Germinal center (tissue), 1 donor: ENCODE measurements at places on chromosomes 12 and 14.

DNA sequence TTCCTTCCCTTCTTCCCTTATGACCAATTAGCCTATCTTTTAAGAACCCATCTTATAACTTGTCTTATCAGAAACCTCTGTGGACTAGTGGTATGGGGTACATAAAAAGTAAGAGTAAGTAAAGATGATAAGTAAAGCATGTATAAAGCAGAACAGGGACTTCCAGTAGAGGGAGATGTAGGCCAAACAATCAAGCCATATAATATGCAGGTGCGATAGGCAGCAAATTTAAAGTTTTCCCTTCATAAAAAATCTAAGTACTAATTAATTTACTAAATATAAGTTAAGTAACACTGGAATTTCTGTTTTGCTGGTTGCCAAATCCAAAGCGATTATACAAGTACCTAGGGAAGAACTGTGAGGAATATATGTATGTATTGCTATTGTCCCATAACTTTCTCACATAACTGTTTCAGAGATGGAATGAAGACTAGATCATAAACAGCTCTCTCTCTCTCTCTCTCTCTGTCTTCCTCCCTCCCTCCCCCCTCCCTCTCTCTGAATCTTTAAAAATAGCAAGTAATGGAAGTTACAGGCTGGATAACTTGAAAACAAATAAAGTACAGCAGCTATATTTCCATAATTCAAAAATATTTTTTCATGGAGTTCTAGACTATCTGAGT lies 25.7 kb downstream of the METTL25 start:
- DNase-seq = no peak

GRCh38 chr12:126117502-126117901 lies 1052.3 kb downstream of the AACS start:
- no peak for DNase-seq

- no peak for DNase-seq
Observed at GRCh38 chr14:59474172-59474571, 9.0 kb upstream of the GPR135 start.

GRCh38 chr12:53719649-53720048 lies 7.6 kb downstream of the CALCOCO1 start:
- no peak for DNase-seq

DNA sequence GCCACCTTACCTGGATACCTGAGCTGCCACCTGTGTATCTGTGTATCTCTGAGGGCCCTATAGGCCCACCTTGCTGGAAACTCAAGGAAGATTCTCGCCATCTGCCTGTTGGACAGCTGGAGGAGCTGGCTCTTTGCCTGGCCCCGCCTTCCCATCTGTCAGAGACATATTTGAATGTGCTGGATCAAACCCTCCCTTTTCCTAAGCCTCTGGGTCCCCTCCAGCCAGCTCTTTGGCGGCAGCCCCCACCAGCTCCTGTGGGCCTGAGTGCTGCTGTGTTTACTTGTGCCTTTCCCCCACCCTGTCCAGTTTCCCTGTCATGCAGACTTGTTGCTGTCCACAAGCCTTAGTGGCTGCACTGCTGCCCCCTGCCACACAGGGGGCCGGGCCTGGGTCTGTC lies 55.9 kb upstream of the SRSF5 start:
- DNase-seq = no peak

DNA sequence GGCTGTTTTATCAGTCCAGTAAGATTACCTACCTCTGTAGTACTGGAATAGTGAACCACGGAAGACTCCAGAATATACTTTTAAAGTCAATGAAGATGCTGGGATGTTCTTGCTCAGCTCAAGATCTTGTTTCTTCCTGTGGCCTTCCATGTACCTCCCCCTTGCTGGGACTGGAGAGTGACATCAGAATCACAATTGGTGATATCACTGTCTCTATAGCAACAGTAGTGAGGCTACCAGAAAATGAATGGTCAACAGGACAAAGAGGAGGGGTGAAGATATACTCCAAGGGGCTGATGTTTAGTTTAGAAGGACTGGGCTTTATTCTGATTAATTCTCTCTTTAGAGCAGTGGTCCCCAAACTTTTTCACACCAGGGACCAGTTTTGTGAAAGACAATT lies 3.8 kb downstream of the AKAP3 start:
- DNase-seq = no peak

DNA sequence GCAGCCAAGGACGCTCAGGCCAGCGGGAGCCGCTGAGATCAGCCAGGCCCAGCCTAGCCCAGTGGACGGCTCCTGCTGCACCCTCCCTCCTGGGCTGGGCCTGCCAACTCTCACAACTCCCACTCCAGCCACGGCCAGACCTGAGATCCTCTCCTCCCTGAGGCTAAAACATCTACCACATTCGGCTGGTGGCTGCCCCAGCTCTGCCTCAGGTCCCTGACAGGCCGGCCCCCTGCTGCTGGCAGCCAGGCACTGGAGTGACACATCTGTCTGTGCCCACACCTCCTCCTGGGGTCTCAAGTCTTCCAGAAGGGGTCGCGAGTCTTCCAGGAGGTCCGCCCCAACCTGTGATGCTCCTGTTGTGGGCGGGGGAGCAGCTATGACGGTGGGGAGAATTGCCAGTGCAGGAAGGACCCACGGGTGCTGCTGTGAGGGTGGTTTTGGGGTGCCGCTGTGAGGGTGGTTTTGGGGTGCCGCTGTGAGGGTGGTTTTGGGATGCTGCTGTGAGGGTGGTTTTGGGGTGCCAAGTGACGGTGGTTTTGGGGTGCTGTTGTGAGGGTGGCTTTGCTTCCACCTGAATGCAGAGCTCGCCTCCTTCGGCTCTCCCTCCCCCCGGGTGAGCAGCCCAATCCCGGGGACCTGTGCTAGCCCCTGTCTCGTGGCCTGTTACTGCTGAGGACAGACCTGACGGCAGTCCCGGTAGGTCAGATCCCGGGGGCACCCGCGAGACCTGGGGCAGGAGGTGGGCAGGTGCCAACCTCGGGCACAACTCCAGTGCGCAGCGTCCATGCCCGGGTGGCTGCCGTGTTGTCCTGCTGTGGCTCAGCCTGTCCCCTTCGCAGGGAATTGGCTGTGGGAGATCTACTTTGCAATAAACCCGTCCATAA lies 27.5 kb upstream of the C14orf180 start:
- no peak for DNase-seq

GRCh38 chr12:113361574-113362370 lies 3.4 kb downstream of the PLBD2 start:
- no peak for DNase-seq

GRCh38 chr12:69161829-69162228 lies 77.5 kb upstream of the CPSF6 start:
- no peak for DNase-seq

GRCh38 chr12:80837342-80837978 lies 100.3 kb downstream of the LIN7A start:
- no peak for DNase-seq

DNA sequence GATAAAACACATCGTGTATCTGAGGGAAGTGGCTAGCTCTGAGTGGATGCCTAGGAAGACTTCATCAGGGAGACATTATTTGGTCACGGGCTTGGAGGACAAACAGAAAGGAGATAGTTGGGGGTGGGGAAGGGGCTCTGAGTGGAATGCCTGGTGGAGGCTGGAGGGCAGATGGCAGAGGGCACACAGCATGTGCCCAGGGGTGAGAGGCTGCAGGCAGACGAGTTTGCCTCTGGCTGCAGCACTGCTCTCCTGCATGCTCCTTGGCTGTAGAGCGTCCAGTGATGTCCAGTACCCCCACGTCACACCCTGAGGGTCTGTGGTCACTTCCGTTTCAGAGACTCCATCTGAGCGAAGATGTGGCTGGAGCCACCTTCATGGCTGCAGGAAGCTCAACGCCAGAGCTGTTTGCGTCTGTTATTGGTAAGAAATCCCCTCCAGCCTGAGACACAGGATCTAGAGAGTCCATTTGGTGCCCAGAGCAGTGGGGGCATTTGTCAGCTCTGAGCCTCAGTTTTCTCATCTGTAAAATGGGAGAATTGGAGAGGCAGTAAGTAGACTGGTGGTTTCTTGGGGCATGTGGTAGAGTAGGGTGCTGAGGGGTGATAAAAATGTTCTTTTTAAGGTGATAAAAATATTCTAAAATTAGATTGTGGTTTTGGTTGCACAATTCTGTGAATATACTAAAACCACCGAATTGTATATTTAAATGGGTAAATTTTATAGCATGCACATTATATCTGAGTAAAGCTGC lies 71.7 kb upstream of the RIN3 start:
- DNase-seq = no peak

- no peak for DNase-seq
Observed at GRCh38 chr14:28785096-28785952, 18.7 kb downstream of the FOXG1 start.

DNA sequence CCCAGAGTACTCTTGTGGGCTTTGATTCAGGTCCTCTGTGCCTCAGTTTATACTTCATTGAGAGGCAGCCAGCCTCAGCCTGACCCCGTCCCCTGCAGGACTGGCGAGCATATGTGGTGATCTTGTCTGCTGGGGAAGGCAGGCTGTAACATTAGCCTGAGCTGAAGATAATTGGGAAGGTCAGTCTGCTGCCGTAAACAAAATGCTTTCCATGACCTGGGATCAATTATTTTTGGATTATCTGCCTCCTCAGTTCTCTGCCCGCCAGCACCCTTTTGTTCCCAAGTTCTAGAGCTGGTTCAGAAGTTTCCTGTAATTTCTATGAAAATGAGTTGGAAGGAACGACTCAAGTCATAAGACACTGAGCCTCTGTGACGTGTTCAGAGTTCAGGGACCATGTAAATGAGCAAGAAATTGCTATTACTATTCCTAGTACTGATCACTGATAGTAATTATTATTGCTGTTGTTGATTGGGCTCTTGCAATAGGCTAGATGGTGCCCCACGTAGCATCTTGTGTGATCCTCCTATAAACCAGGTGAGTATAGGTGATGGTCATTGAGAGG lies 4.5 kb downstream of the ORAI1 start:
- no peak for DNase-seq

- no peak for DNase-seq
Observed at GRCh38 chr12:84512751-84513150, 399.8 kb downstream of the SLC6A15 start.

GRCh38 chr12:128771681-128772080 lies 52.1 kb downstream of the SLC15A4 start:
- DNase-seq = no peak

- DNase-seq = no peak
Observed at GRCh38 chr12:3735432-3735831, 17.5 kb downstream of the CRACR2A start.

GRCh38 chr12:50640321-50640939 lies 123.5 kb upstream of the ATF1 start:
- DNase-seq = no peak

DNA sequence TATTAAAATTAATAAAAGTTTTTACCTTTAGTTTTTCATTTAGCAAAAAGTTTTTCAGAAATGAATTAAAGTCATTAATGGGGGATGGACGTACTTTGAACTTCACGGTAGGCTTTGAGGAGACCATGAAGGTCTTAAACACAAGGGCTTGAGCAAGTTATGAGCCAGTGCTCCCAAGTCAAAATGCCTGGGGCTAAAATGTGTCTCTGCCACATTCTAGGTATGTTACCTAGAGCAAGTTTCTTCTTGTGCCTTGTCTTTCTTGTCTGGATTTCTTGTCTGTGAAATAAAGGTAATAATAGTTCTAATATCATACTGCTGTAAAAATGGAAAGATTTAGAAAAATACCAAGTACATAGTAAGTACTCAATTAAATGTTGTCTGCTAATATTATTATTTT lies 132.7 kb upstream of the USP15 start:
- no peak for DNase-seq

DNA sequence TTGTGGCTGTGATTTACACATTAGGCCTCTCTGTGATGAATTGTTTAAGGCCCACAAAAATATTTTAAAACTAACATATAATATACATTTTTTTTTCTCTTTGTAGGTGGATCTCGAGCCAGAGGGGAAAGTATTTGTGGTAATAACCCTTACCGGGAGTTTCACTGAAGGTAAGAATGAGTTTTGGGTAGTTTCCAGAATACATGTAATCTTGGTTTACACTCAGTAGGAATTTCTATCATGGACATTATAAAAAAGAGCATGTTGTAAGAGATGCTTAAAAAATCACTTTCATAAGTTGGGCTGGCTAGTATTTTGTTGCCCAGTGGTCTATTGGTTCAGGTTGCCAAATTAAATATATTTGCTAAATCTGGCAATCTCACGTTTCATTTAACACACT lies 69.7 kb downstream of the PRKCH start:
- no peak for DNase-seq

- no peak for DNase-seq
Observed at GRCh38 chr12:53990311-53991076, 5.5 kb downstream of the HOXC10 start.
